ENCODE measurements at places on chromosomes 7 and 10.

GRCh38 chr10:46094931-46095750, 49.1 kb upstream of the MSMB start:
- DNase-seq, result no peak

- no peak for DNase-seq
These were observed 102.5 kb downstream of the APBB1IP start for GRCh38 chr10:26540601-26541000.

- DNase-seq, result peak; percentile 57
These were observed 487.2 kb downstream of the RPS24 start for GRCh38 chr10:78520737-78521430.

- DNase-seq, result no peak
These were observed 92.6 kb downstream of the PTPRE start for GRCh38 chr10:127999297-128000129.

DNA sequence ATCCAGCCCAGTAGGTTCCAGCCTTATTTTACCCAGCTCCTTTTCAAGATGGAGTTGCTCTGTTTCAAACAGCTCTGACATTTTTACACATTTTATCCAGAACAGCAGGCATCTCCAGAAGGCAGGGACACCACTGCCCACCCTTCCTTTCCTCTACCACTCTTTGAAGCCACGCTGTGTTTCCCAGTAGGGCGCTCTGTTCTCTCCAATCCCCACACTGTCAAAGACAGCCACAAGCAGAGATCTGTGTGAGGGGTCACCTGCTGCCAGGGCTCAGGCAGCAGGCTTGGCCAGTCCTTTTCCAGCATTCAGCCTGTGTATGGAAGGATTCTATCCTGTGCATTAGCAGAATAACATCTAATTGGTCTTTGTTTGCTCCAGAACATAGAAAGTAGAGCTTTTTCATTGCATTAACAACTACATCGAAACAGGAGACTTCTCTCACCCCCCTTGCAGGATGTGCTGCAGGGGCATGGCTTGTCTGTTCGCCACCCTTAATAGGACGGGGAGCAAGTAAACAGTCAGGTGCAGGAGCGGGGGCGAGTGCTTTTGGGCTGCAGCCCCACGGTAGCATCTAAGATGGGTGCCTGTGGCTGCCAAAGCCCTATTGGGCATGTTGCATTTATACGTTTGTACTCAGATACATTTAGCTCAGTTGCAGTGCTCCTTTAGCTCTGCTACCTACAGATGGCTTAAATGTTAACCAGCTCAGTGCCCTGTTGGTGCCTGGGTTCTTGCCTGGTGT, 326.1 kb downstream of the GALNT17 start:
- DNase-seq, result no peak

GRCh38 chr10:13593535-13593934, 6.8 kb downstream of the PRPF18 start:
- DNase-seq, result no peak
